Left colon (tissue), 2 donors: ENCODE measurements at places on chromosomes 13 and 19.

DNA sequence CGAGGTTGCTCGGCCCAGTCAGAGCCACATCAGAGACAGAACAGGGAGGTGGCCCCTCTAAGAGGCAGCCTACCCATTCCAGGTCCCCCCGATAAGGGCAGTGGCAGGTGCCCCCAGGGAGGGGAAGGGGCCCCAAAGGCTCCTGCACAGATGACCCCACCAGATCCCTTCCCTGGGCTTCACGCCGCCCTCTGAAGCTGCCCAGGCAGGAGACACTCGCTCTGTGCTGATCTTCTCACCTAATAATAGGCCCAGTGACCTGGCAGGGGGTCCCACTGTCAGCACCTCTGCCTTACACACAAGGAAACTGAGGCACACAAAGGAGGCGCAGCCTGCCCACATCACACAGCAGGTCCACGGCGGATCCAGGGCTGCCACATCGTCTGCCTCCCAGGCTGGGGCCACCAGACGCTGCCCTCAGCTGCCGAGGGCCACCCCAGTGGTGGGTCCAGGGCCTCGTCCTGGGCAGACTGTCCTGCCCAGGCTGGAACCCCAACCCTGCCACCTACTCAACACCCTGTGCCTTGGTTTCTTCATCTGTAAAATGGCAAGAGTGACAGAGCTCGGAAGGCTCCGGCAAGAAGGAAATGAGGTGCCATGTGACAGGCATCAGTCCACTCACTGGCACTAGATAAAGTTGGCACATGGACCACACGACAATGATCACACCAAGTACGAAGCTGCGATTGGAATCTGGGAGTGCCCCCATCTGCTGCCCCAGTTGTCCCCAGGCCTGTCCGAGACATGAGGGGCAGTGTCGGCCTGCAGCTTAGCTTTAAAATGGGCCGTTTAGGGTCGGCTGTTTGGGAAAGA is 56.5 kb downstream of the KLF2 start:
- peak; percentile 15 for DNase-seq

DNA sequence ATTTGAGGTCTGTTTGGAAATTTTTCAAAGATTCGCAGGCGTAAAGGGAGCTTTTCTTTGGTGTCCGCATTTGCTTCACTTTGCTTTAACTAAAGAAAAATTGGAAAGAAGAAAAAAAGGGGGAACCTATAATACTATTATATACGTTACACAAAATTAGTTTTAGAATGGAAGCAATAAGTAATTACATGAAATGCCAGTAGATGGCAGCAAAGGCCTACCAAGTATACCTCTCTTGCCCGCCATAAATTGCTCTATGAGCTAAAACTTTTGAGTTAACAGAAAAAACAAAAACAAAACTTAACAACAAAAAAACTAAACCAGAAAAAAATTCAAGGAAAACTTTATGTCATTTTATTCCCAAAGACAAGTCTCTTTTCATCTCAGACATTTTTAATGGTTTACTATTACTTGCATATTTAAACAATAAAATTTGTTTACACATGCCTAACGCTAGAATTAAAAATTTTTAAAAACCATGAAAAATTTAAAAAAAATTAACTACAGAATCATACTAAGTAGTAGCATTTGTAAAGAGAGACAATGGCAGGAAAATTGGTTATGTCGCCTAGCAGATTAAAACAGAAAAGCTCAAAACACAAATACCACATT is 271.4 kb downstream of the NALCN start:
- no peak for DNase-seq

- no peak for DNase-seq
Observed at GRCh38 chr19:14494910-14495671, 836 bp downstream of the GIPC1 start.

DNA sequence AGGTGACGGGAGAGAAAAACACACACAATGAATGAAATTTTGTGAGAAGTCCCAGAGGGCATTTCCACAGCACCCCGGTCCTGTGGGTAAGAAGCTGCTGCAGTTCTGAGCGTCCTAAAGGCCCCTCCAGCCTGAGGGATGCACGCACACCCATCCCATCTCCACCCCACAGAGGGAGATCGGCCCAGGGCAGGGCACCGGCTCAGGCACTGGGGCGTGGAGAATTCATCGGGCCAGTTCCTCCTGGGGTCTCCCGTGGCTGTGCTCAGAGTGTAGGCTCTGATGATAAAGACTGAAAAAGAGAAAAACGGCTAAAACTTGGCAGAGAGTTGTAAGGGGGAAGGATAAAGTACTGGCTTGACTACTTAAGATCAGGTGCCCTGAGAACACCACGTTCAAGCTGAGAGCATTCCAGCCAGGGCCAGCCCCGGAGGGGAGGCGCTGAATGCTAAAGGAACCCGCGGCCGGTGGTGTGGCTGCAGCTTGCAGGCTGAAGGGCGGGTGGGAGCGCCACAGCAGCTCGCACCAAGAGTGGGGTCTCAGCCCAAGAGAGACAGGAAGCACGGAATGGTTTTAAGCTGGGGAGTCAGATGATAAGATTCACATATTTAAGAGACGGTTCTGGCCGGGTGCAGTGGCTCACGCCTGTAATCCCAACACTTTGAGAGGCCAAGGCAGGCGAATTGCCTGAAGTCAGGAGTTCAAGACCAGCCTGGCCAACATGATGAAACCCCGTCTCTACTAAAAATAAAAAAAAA is 121.9 kb upstream of the SPACA7 start:
- DNase-seq: no peak

GRCh38 chr19:42132030-42132628 is at the start of gene POU2F2:
TSS of gene POU2F2 (minus strand) at chr19:42132446. CDS start at chr19:42132411, 35 bp downstream.
- DNase-seq: peak; percentile 76

DNA sequence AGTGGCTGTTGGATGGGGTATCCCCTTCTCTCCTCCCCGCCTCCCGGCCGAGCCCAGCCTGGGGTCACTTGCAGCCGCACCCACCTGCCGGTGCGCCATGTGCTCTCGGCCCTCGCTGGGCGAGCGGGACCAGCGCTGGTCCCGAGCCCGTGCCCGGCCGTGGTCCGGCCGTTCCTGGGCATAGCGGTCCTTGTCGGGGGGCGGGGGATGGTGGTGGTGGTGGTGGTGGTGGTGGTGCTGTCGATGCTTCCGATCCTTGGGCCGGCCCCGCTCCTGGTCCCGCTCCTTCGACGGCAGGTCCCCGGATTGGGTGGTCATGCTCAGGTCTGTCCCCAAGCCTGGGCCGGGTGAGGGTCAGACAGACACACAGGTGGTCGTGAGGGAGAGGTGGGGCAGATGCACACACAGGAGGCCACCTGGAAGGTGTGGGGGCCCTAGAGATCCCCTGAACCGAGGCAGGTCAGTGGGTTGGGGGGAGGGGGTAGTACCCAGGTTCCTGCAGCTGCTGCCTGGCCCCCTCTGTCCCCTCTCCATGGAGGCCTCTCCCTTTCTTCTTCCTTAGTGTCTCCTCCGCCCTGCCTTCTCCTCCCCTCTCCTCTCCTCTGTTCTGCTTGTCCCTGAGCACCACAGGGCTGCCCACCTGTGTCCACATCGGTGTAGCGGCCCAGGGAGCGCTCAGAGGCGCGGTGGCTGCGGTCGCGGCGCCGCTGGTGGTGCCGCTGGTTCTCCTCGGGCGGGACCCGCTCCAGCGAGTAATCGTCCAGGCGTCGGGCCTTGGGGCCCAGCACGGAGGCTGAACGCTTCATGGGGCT is 58.7 kb downstream of the IER2 start:
- DNase-seq: no peak

DNA sequence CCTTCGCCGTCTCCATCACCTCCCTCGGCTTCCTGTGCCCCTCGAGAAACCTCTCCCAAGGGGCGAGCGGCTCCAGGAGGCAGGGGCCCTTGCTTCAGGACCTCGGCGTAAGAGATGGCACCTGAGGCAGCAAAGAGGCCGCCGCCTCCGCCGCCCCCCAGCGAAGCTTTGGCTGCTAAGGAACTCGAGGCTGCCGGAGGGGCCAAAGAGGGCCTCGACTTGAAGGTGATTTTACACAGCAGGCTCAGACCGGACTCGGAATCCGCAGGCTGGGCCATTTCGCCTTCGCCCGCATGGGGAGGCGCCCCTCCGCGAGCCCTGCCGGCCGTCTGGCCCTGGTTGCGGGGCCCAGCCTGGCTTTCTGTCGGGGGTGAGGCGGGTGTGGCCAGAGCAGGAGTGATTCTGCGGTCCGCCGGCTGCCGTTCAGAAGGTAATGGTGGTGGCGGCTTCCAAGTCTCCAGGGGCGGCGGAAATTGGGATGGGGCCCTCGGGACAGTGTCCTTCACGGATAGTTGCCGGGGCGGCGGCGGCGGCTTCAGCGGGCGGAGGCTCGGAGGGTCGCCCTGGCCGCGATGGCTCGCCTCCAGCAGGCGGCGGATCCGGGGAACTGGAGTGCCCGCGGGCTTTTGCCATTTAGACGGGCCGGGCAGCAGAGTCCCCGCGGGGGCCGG is 1.4 kb downstream of the GGN start:
- peak; percentile 29 for DNase-seq

DNA sequence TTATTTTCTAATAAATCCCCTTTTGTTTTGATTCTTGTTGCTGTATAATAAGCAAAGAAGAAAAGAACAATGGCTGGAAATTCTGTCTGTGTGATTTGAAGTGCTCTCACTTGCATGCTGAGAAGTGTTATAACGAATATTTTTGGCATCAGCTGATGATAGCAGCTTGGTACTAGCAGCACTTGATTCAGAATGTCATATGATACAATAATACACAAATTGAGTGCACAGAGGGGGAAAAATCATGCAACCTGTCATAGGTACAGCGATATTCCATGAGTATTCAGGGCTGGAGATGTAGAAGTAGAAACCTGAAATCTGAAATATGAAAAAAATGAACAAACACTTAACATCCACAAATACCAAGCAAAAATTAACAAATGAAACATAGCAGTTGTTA is 108.1 kb downstream of the FGF14 start:
- no peak for DNase-seq

DNA sequence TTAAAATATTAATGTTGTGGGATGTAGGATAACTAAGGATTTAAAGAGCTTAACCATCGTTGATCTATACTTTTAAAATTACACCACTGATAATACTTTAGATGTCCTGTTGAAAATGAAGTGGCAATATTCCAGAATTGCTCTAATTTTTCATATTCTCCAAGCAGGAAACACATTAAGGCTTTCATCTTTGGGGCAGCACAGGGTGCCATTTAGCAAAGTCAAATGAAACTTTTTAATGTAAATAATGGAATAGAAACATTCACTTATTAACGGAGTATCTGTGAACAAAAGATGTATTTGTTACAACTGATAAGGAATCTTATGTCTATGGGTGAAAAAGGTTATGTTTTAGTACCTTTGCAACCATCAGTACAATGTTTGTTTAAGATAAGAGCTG is 50.0 kb upstream of the MIR17HG start:
- DNase-seq: no peak

- DNase-seq: no peak
Observed at GRCh38 chr13:32903720-32904119, 112.5 kb upstream of the KL start.

- DNase-seq: no peak
Observed at GRCh38 chr13:112890316-112891145, 78.5 kb upstream of the MCF2L start.

DNA sequence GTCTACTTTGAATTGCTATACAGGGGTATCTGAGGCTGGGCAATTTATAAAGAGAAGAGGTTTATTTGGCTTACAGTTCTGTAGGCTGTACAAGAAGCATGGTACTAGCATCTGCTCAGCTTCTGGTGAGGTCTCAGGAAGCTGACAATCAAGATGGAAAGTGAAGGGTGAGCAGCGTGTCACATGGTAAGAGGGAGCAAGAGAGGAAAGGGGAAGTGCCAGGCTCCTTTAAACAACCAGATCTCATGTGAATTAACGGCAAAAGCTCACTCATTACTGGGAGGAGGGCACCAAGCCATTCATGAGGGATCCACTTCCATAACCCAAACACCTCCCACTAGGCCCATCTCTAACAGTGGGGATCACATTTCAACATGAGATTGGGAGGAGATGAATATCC is 222.4 kb downstream of the TDRD3 start:
- DNase-seq: no peak
